ENCODE measurements at places on chromosomes 13 and 19.

DNA sequence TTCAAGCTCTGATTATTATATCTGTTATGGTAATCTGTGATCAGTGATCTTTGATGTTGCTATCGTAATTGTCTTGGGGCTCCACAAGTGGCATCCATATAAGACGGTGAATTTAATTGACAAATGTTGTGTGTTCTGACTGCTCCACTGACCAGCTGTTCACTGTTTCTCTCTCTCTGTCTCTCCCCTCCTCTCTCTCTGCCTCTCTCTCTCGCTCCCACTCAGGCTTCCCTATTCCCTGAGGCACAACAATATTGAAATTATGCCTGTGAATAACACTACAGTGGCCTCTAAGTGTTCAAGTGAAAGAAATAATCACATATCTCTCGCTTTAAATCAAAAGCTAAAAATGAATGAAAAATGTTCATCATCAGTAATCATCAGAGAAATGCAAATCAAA, 4.4 kb upstream of the SACS start:
- DNase-seq, result no peak

GRCh38 chr13:19782049-19782726, 557 bp downstream of the PSPC1 start:
- DNase-seq, result peak; percentile 5

- no peak for DNase-seq
Measured at GRCh38 chr19:11265785-11266236, 3.5 kb upstream of the DOCK6 start.

GRCh38 chr13:37944869-37945442, 75.4 kb upstream of the TRPC4 start:
- no peak for DNase-seq

GRCh38 chr19:10892256-10892655, 20.9 kb downstream of the CARM1 start:
- DNase-seq, result no peak

DNA sequence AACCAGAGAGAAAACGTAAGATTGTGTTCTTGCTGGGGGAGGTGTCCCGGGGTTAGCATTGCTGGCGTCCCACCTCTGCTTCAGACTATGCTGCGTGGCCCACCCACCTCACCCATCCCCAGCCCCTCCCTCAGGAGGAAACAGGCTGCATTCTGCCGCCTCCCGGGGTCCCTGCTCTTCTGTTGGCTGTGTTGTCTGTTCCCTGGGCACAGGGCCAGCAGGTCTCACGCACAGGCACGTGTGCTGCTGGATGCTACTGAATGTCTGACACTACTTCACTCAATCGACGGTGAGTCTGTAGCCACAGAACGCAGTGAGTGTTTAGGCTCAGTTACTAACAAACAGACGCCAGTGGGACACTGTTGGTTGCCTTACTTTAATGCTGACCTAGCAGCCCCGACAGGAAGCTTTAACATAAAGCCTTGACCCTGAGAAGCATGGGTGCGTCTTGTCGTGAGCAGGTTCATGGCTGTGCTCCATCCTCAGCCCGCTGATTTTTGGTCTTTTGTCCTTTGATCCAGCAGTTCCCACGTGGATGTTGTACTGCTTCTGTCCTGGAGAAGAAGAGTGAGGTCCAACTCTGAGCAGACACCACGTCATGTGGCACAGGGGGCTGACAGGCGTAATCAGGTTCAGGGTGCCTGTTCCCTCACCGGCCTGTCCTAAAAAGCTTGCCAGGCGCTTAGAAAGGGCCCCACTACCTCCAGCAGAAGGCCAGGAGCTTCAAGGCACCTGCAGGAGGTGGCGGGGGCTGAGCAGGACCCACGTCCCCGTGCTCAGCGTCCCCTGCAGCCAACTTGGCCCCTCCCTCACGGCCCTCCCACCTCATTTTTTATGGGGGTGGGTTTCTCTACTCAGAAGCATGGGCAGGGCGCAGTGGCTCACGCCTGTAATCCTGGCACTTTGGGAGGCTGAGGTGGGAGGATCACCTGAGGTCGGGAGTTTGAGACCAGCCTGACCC, 26.0 kb downstream of the NAXD start:
- DNase-seq, result no peak

- DNase-seq, result no peak
Measured at GRCh38 chr19:48780631-48781391, 25.5 kb downstream of the FGF21 start.

GRCh38 chr19:30064348-30064699, 122.3 kb downstream of the URI1 start:
- no peak for DNase-seq

DNA sequence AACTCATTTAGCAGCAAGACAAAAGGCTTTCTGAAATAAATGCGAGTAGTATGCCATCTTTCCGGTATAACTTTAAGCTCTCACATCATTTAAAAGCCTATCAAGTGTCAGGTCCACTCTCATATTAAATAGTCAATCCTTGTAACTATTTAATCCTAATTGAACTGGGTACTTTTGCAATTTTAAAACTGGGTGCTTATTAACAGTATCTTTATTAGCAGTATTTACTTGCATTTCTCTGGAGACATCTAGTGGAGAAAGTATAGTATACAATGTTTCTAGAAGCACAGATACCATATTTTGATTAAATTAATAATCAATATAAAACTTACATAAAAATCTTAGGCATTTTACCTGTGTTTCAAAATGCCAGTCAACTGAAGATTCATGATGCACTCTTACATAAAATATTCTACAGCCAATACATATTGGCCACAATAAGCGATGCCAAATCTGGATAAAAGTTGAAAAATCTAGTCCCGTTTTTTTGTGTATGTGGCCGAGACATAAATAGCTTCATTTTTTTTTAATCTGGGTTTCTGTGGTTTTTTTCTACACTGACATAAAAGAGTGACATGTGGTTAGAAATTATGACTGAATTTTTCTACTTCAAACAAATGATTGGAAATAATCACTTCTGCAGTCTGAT, 4.3 kb upstream of the POSTN start:
- no peak for DNase-seq

- peak; percentile 26 for DNase-seq
Measured at GRCh38 chr19:42596391-42597072, 1.8 kb upstream of the CEACAM8 start.

- DNase-seq, result no peak
Measured at GRCh38 chr13:102817241-102817640, 18.3 kb downstream of the BIVM start.

DNA sequence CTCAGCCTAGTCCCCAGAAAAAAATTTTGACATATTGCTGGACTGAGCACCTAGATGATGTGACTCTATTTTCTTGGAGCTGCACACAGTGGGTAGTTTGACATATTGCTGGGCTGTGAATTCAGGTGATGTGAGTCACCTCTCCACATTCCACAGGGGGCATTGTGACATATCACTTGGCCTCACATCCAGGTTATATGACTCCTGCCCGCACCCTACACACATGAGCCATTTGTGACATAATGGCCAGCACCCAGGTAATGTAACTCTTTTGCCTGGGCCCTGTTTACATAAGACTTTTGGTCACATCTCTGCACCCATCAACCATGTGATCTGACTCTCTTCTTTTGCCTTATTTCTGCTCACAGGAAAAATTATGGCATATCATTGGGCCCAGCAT, 55.1 kb upstream of the ZNF43 start:
- no peak for DNase-seq

- DNase-seq, result no peak
Measured at GRCh38 chr19:325173-325936, 19.2 kb downstream of the MIER2 start.

GRCh38 chr13:97631158-97631557, 197.2 kb downstream of the RAP2A start:
- no peak for DNase-seq

DNA sequence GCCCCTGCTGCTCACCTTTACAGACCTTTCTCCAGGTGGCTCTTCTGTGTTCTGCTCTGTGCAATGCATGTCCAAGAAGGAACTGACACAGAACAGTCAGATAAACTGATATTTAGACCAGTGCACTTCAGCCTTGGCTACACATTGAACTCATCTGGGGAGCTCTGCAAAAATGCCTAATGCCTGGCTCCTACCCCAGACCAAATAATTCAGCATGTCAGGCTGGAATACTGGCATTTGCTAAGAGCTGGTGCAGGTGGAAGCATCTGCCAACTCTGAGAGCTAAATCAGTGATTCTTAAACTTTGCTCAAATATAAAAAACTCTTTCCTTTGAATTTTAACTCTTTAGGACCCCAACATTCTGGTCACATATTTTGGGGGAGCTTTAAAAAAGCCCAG, 118.2 kb upstream of the TSC22D1 start:
- DNase-seq, result no peak

- DNase-seq, result no peak
Measured at GRCh38 chr19:5103061-5103701, 134.3 kb downstream of the KDM4B start.

DNA sequence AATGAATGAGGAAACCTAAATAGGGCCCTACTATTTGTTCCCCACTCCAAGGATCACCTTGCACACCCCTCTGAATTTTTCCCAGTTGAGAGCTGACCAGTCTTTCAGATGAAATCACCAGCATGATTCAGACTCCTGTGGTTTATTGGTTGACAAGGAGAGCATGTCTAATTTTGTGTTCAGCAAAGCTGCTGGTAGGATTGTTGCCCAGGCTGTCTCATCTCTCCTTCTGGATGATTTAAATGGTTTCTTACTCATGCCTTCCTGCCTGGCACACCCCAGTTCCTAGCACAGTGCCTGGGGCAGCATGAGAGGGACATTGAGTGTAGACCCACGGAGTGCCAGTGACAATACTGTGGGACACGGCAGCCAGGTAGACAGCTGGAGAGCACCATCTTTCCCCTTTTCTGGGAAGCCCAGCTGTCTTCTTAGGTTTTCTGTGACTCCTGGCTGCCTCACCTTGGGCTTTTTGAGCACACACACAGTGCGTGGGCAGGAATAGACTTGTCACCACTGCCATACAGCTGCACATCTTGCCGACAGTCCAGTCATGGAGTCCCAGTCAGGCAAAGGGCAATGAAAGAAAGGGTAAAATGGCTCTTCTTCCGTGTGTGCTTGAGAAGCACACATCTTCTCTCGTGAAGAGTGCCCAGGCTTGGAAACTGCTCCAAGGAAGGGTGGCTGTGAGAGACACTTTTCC, 12.3 kb downstream of the FGF9 start:
- no peak for DNase-seq

DNA sequence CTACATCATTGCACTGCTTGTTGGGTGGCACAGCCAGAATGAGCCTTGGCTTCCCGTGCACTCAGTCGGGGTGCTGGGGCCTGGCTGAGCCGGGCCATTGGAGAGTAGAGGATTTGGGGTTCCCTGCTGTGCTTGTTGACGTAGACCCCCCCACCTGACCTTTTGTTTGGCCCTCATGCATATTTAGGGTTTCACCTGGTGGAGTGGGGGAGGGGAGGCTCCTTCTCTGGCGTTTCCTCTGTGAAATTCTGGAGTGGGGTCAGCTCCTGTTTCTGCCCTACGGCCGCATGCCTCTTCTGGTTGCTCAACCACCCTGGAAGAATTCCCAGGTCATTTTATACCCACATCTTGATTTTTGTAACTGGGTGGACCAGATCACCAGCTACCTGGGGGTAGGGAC, 82.8 kb downstream of the SIPA1L3 start:
- DNase-seq, result no peak

DNA sequence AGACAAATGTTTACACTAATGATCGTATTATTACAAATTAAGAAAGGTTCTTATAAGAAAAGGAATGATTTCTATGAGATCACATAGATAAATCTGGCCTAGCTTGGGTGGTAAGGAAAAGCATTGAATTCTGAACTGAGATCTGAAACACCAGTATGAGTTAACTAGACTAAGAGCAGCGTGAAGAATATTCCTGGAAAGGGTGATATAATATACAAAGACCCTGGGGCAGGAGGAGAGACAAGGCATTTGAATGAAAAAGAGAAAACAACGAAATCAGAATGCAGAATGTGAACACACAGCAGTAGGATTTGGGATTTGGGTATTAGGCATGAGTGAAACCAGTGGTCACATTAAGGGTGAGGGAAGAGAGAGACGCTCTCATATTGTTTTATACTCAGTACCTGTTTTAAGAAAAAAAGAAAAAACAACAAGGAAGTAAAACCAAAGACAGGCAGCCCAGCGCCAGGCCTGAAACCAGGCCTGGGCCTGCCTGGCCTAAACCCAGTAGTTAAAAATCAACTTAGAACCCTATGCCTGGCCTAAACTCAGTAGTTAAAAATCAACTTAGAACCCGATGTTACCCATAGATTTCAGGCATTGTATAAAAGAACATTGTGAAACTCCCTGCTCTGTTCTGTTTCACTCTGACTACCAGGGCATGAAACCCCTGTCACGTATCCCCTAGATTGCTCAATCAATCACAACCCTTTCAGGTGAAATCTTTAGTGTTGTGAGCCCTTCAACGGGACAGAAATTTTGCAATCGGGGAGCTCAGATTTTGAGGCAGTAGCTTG, 287.1 kb downstream of the ITGBL1 start:
- no peak for DNase-seq

DNA sequence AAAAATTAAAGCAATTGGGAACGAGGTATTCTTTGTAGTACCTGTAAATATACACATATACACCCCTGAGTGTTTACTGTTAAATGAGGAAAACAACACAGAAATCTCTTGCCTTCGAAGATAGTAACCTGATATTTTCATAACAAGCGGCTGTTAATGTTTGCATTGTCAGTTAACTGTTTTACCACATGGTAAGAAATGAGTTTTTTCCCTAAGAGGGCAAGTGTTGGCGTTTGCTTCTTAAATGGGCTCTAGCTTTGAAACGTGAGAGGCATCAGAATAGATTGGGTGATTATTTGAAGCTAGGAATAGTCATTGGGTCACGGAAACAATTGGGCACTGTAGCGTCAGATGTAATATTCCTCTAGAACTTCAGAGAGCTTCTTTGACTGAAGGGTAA, 22.0 kb upstream of the UPF3A start:
- DNase-seq, result no peak

GRCh38 chr13:103517066-103517767, 451.0 kb upstream of the SLC10A2 start:
- peak; percentile 14 for DNase-seq

DNA sequence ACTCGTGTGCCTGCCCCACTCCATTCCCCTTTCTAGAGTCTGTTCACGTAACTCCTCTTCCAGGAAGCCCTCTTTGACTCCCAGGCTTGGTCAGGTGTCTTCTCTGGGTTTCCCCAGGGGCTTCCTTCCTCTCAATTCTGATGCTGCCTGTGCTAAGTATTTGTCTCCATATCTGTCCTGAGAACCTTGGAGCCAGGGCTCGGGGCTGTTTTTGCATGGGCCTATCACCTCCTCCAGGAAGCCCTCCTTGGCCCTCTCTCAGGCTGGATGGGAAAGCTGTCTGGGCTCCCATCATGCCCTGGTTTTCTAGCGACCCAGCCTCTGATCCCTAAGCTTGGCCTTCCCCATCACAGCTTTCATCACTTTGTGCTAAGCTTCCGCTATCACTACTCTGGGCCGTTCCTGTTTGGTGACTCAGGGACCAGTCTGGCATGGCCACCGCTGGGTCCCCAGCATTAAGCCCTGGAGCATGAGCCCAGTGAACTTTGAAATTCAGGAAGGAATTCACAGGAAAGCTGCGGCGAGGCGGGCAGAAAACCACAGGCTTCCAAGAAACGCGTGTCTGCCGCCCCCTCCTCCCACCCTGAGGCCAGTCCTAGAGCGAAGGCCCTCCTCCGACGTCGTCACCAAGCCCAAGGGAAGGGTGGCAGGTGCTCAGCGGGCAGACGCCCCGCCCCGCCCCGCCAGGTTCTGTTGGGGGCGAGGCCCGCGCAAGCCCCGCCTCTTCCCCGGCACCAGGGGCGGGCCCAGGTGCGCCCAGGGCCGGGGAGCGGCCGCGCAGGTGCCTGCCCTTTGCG, 486 bp upstream of the SPINT2 start:
- peak; percentile 44 for DNase-seq

All from GM18507 (cell line).